ENCODE measurements at places on chromosomes 6 and 20.

DNA sequence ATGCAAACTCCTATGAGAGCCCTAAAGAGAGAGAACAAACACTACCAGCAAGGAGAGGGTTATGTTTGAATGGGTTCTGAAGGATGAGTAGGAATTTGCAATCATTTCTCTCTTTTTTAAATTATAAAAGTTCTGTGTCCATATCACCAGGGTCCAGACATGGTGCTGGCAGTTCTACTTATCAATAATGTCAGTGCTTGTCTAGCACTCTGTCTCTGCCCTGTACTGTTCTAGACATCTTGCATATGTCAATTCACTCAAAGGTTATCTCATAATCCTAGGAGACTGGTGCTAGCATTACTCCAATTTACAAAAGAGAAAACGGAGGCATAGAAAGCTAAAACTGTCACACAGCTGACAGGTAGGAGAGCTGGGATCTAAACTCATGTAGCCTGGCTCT is 101.3 kb downstream of the VEGFA start:
- H3K4me3 ChIP-seq, result no peak overlapping the region
- no peaks in the 10 kb centered on the region for H3K36me3 ChIP-seq
- no peak for DNase-seq
- peaks cover 41% of the 10 kb centered on the region for H3K4me1 ChIP-seq
- peak overlapping the region; percentile 82 for H3K27ac ChIP-seq
- no peaks in the 10 kb centered on the region for H3K27me3 ChIP-seq

- no peaks in the 10 kb centered on the region for H3K36me3 ChIP-seq
- H3K4me3 ChIP-seq, result no peak overlapping the region
- H3K4me1 ChIP-seq, result no peaks in the 10 kb centered on the region
Observed at GRCh38 chr6:143545976-143546547, 34.5 kb upstream of the FUCA2 start.

DNA sequence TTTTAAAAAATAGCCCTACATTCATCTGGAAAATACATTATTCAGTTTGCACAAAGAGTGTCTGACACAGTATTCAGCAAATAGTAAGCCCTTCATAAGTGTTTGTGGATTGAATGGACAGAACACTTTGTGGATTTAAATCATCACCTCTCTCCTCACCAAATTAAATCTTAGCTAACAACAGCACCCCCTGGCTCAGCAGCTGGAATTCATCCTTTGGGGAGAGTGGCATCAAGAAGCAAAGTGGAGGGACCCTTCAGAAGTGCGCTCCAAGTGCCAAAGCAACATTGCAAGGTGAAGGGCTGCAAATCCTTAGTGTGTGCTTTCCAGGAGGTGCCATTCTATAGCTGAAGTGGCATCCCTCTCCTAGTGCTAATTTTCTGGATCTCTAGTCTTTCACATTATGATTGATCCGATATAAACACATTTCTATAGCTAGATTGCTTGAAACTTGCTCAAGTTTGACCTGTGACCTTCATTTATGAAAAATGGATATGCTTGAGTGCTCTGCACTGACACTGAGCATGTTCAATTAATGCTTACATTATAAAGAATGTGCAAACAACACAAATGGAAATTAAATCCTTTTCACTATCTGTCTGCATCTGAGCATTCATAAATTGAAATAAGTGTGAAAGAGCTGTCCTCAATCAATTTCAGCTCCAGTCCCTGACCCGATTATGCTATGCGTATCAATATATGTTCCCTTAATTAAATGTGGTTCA is 891.7 kb downstream of the C6orf118 start:
- H3K27ac ChIP-seq, result no peak overlapping the region
- DNase-seq, result no peak
- H3K36me3 ChIP-seq, result no peaks in the 10 kb centered on the region
- no peaks in the 10 kb centered on the region for H3K27me3 ChIP-seq
- no peaks in the 10 kb centered on the region for H3K4me1 ChIP-seq
- no peak overlapping the region for H3K4me3 ChIP-seq

- peak; percentile 56 for DNase-seq
- peaks cover 12% of the 10 kb centered on the region for H3K4me1 ChIP-seq
- H3K36me3 ChIP-seq, result no peaks in the 10 kb centered on the region
- H3K4me3 ChIP-seq, result no peak overlapping the region
- H3K27ac ChIP-seq, result no peak overlapping the region
Observed at GRCh38 chr20:61347443-61347842, 95.4 kb downstream of the CDH4 start.

DNA sequence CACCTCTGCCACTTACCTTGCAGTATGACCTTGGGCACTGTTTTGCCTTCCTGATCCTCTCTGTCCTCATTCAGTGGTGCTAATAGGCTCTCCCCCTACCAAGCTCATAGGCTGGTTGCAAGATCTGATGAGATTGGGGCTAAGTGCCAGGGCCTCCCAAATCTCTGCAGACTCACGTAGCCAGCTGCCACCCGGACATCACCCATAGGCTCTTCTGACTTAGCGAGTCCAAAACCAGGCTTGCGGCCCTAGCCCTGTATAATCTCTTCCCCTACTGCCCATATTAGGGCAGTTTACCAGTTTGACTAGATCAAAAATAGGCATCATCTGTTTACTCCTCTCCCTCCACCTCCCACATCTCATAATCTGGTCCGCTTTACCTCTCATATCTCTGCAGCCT is 54.2 kb upstream of the VSTM2L start:
- H3K4me1 ChIP-seq, result no peaks in the 10 kb centered on the region
- H3K36me3 ChIP-seq, result no peaks in the 10 kb centered on the region
- H3K27ac ChIP-seq, result no peak overlapping the region
- no peak overlapping the region for H3K4me3 ChIP-seq
- H3K27me3 ChIP-seq, result no peaks in the 10 kb centered on the region

DNA sequence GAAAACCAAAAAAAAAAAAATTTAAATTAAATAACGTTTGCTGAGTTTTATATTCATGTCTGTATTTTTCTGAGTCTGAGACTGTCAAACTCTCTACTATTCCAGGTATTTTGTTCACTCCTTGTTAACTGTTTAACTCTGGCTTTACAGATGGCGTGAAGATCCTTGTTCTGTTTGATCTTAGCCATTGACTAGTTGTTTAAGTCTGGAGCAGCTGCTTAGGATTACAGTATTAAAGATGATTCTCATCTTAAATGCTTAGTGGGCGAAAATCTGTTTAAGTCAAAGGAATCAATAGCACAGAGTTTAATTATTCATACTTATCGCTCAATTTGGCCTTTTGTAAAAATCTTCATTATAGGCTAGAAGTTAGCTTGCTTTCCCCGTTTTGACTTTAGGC is 2.4 kb downstream of the PHACTR2 start:
- no peaks in the 10 kb centered on the region for H3K36me3 ChIP-seq
- H3K4me3 ChIP-seq, result no peak overlapping the region
- peaks cover 54% of the 10 kb centered on the region for H3K27me3 ChIP-seq
- H3K4me1 ChIP-seq, result no peaks in the 10 kb centered on the region
